ENCODE measurements at places on chromosomes 1 and 21.
A peak's percentile ranks its signal among the peaks of the same experiment; 100 is the strongest.

- peak; percentile 53 for DNase-seq
These were observed 156.6 kb downstream of the SIPA1L2 start for GRCh38 chr1:232473324-232473723.

DNA sequence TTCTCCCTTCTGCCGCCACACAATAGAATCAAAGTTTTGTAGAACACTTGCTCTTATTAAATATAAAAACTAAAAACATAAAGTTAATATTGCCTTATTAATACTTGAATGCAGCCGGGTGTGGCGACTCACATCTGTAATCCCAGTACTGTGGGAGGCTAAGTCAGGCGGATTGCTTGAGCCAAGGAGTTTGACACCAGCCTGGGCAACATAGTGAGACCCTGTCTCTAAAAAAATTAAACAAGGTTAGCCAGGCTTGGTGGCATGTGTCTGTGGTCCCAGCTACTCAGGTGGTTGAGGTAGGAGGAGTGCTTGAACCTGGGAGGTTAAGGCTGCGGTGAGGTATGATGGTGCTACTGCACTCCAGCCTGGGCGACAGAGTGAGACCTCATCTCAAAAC lies 13.2 kb upstream of the HHAT start:
- DNase-seq: no peak

DNA sequence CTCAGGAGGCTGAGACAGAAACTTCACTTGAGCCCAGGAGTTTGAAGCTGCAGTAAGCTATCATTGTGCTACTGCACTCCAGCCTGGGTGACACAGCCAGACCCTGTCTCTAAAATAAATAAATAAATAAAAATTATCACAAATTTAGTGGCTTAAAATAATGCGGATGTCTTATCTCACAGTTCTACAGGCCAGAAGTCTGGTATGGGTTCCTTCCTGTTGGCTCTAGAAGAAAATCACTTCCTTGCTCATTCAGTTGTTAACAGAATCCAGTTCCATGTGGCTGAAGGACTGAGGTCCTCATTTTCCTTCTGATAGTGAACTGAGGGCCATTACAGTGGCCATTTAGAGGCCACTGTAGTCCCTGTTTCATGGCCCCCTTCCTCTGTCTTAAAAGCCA lies 94.6 kb upstream of the S1PR1 start:
- DNase-seq: no peak

- DNase-seq: no peak
These were observed 16.7 kb upstream of the LYST start for GRCh38 chr1:235883261-235883927.

DNA sequence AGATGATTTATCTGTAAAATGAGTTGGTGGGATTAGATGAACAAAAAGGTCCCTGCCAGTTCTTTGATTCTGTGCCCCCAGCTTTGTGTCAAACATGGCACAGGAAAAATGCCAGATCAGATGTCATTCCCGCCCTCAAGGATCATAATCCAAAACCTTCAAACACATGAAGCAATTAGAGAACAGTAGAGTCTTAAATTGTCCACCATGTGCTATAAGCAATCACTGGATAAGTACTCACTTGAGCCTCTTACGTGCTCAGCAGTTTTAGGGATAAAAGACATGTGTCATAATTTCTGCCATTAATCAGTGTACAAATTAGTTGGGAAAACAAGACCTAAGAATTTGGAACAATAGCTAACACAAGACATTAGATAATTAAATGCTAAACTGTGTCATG lies 15.4 kb upstream of the KIAA0040 start:
- DNase-seq: no peak

DNA sequence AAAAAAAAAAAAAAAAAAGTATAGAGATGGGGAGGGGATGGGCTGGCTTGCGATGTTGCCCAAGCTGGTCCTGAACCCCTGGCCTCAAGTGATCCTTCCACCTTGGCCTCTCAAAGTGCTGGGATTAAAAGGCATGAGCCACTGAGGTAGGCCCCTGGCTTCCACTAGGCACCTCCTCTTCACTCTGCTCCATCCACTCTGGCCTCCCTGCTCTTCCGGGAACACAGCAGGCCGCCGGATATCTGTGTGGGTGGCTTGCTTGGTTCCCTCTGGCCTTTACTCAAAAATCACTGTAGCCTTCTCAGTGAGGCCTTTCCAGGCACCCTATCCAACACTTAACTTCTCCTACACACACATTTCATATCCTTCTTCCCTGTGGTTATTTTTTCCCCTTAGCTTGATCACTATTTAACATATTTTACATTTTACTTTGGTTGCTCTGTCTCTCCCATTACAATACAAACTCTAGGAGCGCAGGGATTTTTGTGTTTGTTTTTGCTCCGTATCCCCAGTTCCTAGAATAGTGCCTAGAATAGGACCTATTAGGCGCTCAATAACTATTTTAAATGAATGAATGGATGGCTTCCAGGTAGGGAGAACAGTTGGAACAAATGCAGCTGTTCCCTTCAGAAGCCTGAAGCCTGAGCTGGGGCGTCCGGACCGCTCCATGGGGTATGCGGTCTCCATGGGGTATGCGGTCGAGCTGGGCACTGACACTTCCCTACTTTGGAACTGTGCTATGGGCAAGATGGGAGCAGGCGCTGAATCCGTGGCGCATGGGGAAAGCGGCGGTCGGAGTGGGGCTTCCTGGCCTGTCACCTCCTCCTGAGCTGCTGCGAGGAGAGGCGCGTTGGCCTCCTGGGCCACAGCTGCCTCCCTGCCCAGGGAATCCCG lies 46.7 kb downstream of the H3-3A start:
- DNase-seq: no peak

DNA sequence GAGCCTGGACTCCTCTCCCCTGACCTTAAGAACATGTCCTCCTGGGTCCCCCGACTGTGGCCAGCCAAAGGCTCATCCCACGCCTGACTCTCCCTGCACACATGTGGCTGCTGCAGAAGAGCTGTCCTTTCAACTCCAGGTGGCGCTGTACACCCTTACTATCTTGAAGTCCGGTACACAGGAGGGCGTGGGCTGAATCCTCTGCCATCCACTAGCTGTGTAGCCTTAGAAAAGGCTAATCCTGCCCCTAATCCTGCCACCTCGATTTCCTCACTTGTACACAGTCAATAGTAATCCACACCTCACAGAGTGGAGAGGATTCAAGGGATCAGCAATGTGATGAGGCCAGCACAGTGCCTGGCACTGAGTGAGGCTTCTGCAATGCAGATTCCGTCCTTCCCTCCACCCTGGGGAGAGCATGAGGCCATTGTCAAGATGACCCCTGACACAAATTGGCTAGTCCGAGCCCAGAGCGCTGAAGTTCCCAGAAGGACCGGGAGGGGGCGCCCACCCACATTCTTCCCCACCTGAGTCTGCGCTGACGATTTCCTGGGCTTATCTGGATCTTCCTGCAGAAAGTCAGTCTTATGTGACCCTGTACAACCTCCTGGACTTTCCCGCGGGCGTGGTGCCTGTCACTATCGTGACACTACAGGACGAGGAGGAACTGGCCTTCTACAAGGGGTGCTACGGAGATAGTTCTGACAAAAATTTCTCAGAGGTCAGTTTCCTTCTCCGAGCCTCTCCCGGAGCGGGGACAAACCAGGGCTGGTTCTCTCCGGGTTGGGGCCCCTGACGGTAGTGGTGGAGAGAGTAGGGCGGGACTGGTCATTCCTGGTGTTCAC lies 47.1 kb upstream of the DMBX1 start:
- DNase-seq: peak; percentile 80

Data from Kasumi-1 (cell line).